ENCODE measurements at places on chromosomes 16 and 17.

DNA sequence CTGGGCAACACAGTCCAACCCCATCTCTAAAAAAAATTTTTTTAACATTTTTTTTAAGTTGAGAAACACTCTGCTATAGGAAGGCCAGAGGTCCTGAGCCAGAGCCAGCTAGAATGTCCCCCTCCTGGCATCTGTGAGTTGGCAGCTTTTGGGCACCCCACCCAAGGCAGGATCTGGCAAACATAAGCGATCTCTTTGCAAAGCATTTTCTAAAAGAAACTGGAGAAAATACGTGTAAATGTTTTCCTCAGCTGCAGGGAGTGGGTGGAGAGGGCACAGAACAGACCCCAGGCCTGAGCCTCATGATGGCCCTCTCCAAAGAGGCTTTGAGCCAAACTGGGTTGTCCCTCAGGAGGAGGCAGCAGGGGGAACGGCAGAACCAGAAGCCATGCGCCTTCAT, 11.7 kb downstream of the CAVIN1 start:
- DNase-seq = no peak

DNA sequence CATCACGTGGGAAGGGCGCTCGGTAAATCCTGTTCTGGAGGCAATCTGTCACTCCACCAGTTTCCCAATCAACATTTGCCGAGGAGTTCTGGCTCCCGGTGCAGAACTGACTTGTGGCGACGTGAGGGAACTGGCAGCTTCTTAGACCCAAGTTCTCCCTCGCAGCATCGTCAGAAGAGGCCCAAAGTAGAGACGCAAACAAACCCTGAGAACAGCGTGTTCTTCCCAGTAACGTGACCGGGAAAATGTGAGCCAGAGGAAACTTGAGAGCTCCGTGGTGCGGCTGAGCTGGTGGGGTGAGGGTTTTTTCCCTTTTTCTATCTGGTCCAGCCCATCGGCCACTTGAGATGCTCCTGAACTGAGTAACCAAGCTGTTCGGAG, 158.9 kb upstream of the CACNG5 start:
- DNase-seq = no peak

- DNase-seq = no peak
Observed at GRCh38 chr17:29163563-29163962, 16.6 kb downstream of the MYO18A start.

DNA sequence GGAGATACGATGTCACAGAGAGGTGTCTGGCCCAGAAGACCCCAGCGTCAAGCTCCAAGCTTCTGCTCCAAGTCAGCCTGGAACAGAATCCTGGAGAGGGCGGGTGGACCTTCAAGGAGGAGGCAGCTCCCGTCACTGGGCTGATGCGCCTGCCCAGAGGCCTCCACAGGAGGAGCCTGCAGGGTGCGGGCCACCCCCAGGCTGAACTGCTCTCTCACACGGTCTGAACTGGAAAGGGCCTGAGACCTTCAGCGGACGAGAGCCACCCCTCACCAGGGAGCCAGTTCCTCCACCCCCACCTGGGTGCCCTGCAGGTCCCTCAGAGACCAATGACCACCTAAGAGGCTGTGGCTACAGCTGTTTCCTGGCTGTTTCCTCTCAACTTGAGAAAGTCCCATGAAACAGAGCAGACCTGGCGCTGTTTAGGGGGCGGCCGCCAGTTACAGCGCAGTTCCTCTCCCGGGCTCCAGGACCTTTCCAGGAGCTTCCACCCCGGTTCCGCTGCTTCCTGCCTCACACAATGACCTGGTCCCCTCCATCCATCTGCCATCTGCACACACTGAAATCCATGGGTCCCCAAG, 36.0 kb upstream of the KLHDC4 start:
- no peak for DNase-seq

GRCh38 chr17:82525712-82526111, 6.2 kb downstream of the FOXK2 start:
- DNase-seq = no peak

DNA sequence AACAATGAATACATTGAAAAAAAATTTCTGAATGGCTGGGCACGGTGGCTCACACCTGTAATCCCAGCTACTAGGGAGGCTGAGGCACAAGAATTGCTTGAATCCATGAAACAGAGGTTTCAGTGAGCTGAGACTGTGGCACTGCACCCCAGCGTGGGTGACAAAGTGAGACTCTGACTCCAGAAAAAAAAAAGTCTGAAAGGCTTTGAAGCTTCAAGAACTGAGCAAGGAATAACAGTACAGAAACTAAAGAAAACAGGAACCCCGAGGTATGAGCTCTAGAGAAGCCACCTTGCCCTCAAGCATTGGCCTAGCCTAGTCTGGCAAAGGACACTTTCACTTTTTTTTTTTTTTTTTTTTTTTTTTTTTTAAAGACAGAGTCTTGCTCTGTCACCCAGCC, 45.0 kb downstream of the TEX2 start:
- no peak for DNase-seq

GRCh38 chr17:1512351-1512750, 4.1 kb downstream of the INPP5K start:
- no peak for DNase-seq

DNA sequence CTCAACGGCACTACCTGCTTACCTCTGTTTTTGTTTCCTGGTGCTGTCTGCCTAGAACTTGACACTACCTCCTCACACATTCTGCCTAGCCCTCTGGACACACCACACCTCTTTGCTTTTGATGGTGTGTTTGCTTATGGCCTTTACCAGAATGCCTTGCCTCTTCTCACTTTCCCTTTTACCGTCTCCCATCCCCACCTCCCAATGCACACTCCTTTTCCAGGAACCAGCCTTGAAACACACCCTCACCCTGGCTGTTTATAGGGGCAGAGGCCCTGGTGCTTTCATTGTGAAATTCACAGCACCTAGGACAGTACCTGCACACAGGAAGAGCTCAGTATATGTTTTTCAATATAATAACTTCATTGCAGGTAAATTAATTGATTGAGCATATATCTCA, 56.2 kb downstream of the MAP2K6 start:
- no peak for DNase-seq

- no peak for DNase-seq
Observed at GRCh38 chr16:9340526-9341256, 249.2 kb downstream of the HAPSTR1 start.

DNA sequence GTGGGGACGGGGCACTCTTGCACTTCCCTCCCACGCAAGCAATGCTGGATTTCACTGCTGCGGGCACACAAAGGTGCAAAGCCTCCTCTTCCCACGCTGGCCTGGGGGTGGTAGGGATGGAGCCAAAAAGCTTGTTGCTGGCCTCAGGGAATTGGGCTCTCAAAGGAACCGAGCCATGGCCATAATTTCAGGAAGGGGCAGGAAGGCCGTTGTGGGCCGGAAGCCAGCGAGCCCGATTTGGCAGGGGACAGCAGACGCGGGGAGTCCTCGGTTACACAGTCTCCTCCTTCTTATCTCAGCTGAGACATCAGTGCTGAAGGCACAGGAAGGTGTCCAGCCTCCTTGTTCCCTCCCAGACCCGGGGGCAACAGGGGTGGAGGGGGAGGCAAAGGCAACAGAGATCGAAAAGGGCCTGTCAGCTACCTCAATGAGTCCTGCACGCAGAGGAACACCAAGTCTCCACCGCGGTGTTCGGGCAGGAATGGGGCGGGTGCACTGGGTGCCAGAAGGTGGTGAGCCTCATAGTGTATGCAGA, 59.5 kb downstream of the SLFN11 start:
- DNase-seq = no peak
